ENCODE measurements at places on chromosomes 16 and 17. TPM values are rescaled to one million over a fixed set of nuclear protein-coding genes. Genes with fewer than 3 reads are reported as not detected.

The WFDC1 gene
- total RNA-seq, result not detected

DNA sequence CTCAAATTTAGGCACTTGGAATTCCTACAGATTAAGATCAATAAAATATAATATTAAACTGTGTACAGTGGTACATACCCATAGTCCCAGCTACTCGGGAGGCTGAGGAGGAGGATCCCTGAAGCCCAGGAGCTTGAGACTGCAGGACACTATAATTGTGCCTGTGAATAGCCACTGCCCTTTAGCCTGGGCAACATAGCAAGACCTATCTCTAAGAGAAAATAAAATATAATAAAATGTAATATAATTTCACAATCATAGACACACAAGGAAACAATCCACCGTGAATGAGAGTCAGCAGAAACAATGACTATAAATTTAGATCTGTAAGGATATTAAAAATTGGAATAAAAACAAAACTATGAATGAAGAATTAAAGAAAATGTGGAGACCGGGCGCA, 10.0 kb upstream of the TNK1 start:
- no peaks in the 10 kb centered on the region for H3K36me3 ChIP-seq
- no peak for DNase-seq
- H3K4me1 ChIP-seq, result peaks cover 2% of the 10 kb centered on the region
- H3K4me3 ChIP-seq, result no peak overlapping the region

- H3K27me3 ChIP-seq, result no peaks in the 10 kb centered on the region
- H3K4me3 ChIP-seq, result peak overlapping the region; percentile 48
- peaks cover 59% of the 10 kb centered on the region for H3K4me1 ChIP-seq
- peaks cover 45% of the 10 kb centered on the region for H3K36me3 ChIP-seq
- DNase-seq, result no peak
- H3K27ac ChIP-seq, result peak overlapping the region; percentile 62
Measured at GRCh38 chr16:57016301-57016700, 26.9 kb downstream of the NLRC5 start.

The CHST5 gene
- total RNA-seq, result not detected

- H3K4me1 ChIP-seq, result peaks cover 6% of the 10 kb centered on the region
- H3K36me3 ChIP-seq, result no peaks in the 10 kb centered on the region
- DNase-seq, result no peak
- H3K27me3 ChIP-seq, result peaks cover 20% of the 10 kb centered on the region
Measured at GRCh38 chr16:87066133-87067002, 250.8 kb downstream of the C16orf95 start.

- peaks cover 52% of the 10 kb centered on the region for H3K27me3 ChIP-seq
- DNase-seq, result no peak
- no peaks in the 10 kb centered on the region for H3K4me1 ChIP-seq
- no peak overlapping the region for H3K27ac ChIP-seq
- no peak overlapping the region for H3K4me3 ChIP-seq
- H3K36me3 ChIP-seq, result no peaks in the 10 kb centered on the region
Measured at GRCh38 chr16:57884655-57885133, 82.4 kb upstream of the KIFC3 start.

- no peaks in the 10 kb centered on the region for H3K36me3 ChIP-seq
- peaks cover 43% of the 10 kb centered on the region for H3K27me3 ChIP-seq
- peak overlapping the region; percentile 39 for H3K27ac ChIP-seq
- peaks cover 9% of the 10 kb centered on the region for H3K4me1 ChIP-seq
- H3K4me3 ChIP-seq, result peak overlapping the region; percentile 70
Measured at GRCh38 chr17:77280304-77281121, 139.7 kb downstream of the SEC14L1 start.

DNA sequence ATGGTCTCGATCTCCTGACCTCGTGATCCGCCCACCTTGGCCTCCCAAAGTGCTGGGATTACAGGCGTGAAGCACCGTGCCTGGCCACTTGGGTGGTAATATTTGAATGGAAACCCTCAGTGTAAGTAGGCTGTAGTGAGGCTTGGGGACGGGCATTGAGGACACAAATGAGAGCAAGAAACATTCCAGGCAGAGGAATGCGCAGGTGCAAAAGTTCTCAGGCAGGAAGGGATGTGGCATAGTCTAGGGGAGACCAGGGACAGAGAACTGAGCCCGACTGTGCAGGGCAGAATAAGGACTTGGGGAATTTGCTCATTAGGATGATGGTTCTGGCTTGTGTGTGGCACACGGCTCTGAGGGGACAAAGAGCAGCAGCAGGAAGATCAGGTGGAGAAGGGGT, 54.8 kb downstream of the GRB2 start:
- H3K4me3 ChIP-seq, result no peak overlapping the region
- no peak for DNase-seq
- H3K36me3 ChIP-seq, result peaks cover 14% of the 10 kb centered on the region
- H3K4me1 ChIP-seq, result peaks cover 52% of the 10 kb centered on the region
- H3K27ac ChIP-seq, result peak overlapping the region; percentile 0
- H3K27me3 ChIP-seq, result no peaks in the 10 kb centered on the region

GRCh38 chr17:80347948-80348351, 67.0 kb upstream of the ENDOV start:
- H3K27ac ChIP-seq, result no peak overlapping the region
- H3K4me3 ChIP-seq, result no peak overlapping the region
- no peaks in the 10 kb centered on the region for H3K27me3 ChIP-seq
- DNase-seq, result no peak
- H3K4me1 ChIP-seq, result peaks cover 14% of the 10 kb centered on the region

DNA sequence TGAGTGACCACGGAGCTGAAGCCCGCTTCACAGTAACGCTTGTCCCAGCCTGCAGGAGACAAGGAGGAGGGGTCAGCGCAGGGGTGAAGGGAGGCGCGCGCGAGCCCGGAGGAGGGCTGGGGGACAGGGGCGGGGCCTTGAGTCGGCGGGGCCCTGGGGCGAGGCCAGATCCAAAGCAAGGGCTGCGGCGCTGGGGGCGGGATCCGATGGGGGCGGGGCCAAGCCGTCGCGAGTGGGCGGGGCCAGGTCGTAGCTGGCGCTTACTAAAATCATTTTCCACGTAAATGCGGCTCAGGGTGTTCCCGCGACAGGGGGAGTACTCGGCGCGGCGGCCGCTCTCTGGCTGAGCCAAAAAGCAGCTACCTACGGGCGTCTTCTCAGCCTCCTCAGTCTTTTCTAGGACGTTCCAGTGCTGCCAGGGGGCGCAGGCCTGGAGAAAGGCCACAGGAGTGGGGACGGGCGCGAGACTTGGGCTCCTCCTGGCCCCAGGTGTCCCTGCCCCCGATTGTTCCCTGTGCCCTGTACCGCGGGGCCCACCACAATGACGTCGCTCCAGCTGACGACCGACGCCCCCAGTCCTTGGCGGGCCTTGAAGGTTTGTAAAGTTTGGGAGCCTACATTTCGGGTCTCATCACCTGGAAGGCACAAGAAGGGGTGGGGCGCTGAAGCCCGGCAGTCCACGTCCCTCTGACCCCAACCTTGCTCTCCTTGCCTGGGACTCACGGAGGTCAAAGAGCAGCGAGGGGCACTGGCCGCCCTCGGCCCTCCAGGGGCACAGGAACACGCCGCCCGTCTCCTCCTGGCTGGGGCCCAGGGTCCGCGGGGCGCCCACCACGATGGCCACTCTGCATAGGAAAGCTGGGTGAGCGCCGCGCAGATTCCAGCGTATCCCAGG, 3.9 kb downstream of the ITGA2B start:
- H3K4me3 ChIP-seq, result peak overlapping the region; percentile 74
- H3K27ac ChIP-seq, result no peak overlapping the region
- H3K4me1 ChIP-seq, result peaks cover 15% of the 10 kb centered on the region
- DNase-seq, result peak; percentile 88

The IGF2BP1 gene
- not detected for total RNA-seq

The TPSG1 gene
- total RNA-seq, result not detected

DNA sequence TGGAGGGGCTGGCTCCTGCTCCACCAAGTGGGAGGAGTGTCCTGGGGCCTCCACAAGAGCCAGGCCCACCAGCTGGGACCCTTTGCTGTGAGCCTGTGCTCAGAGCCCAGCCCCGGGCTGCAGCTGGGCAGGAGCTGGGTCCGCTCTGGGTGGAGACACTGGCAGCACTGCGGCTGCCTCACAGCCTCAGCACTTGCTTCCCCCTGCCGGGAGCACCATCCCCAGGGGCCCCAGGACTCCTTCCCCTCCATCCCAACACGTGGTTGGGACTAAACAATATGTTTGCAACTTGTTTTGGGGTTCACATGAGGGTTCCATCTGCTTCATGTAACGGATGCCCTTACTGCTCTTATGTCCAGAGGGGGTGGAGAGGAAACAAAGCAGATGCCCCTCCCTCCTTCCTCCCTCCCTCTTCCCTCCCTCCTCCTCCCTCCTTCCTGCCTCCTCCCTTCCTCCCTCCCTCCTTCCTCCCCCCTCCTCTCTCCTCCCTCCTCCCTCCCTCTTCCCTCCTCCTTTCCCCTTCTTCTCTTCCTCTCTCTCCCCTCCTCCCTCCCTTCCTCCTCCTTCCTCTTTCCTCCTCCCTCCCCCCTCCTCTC, 16.3 kb upstream of the CBFA2T3 start:
- H3K27ac ChIP-seq, result no peak overlapping the region
- H3K4me3 ChIP-seq, result no peak overlapping the region
- peaks cover 2% of the 10 kb centered on the region for H3K27me3 ChIP-seq
- peaks cover 2% of the 10 kb centered on the region for H3K36me3 ChIP-seq
- no peaks in the 10 kb centered on the region for H3K4me1 ChIP-seq
- DNase-seq, result no peak

DNA sequence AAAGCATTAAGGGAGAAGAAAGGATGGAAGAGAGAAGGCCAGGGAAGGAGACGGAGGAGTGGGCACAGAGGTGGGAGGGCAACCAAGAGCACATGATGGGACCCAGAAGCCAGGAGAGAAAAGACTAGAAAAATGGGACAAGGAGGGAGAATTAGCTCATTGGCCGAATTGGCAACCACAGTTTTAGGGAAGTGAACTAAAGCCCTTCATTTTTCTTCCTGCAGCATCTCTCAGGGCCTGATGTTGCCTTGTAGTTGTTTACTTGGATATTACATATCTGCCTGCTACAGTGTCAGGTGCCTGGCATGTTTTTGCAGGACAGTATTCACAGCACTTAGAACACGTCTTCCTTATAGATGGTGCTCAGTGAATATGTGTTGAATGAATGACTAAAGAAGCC, 19.0 kb downstream of the EMP2 start:
- no peak for DNase-seq
- H3K4me3 ChIP-seq, result no peak overlapping the region
- H3K27ac ChIP-seq, result no peak overlapping the region
- peaks cover 4% of the 10 kb centered on the region for H3K4me1 ChIP-seq
- no peaks in the 10 kb centered on the region for H3K36me3 ChIP-seq

DNA sequence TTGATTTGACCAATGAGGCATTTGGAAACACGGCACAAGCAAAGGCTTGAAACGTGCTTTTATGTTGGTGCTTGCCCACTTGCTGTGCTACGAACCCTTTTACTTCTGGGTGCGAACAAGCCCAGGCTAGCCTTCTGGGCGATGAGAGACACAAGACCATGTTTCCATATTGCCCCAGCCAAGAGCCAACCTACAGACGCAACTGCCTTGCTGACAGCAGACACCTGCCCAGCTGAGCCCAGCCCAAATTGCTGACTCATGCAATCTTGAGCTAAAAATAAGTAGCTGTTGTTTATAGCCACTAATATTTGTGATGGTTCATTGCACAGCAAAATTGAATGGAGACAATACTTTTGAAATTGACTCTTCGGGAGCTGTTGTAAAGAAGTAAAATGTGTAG, 464.5 kb downstream of the WWOX start:
- no peak overlapping the region for H3K27ac ChIP-seq
- H3K4me3 ChIP-seq, result no peak overlapping the region
- H3K27me3 ChIP-seq, result no peaks in the 10 kb centered on the region
- H3K36me3 ChIP-seq, result no peaks in the 10 kb centered on the region
- H3K4me1 ChIP-seq, result peaks cover 8% of the 10 kb centered on the region

GRCh38 chr17:9200699-9201359, 179.5 kb downstream of the NTN1 start:
- H3K4me1 ChIP-seq, result peaks cover 10% of the 10 kb centered on the region
- H3K36me3 ChIP-seq, result no peaks in the 10 kb centered on the region
- no peak overlapping the region for H3K4me3 ChIP-seq

The SEPTIN12 gene
- not detected for total RNA-seq

DNA sequence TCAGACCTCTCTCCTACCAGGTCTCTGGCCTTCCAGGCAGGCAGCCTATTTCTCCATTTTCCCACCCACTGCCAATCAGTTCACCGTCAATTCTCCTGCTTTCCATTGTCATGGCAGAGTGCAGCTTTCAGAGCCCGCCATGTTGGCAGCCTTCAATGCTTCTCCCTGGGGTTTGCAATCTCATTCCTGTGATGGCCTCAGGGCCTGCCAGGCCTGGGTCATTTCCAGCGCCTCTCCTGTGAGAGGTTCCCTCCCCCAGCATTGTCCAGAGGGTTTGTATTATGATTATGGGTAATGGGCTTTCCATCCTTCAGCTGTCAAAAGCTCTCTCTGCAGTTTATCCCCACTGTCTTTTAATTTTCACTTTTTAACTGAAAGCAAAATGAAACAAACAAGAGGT, 716.6 kb upstream of the CDH8 start:
- H3K36me3 ChIP-seq, result no peaks in the 10 kb centered on the region
- no peaks in the 10 kb centered on the region for H3K27me3 ChIP-seq
- H3K27ac ChIP-seq, result no peak overlapping the region
- no peaks in the 10 kb centered on the region for H3K4me1 ChIP-seq
- no peak for DNase-seq

The PERCC1 gene
- 0.57 TPM for total RNA-seq

DNA sequence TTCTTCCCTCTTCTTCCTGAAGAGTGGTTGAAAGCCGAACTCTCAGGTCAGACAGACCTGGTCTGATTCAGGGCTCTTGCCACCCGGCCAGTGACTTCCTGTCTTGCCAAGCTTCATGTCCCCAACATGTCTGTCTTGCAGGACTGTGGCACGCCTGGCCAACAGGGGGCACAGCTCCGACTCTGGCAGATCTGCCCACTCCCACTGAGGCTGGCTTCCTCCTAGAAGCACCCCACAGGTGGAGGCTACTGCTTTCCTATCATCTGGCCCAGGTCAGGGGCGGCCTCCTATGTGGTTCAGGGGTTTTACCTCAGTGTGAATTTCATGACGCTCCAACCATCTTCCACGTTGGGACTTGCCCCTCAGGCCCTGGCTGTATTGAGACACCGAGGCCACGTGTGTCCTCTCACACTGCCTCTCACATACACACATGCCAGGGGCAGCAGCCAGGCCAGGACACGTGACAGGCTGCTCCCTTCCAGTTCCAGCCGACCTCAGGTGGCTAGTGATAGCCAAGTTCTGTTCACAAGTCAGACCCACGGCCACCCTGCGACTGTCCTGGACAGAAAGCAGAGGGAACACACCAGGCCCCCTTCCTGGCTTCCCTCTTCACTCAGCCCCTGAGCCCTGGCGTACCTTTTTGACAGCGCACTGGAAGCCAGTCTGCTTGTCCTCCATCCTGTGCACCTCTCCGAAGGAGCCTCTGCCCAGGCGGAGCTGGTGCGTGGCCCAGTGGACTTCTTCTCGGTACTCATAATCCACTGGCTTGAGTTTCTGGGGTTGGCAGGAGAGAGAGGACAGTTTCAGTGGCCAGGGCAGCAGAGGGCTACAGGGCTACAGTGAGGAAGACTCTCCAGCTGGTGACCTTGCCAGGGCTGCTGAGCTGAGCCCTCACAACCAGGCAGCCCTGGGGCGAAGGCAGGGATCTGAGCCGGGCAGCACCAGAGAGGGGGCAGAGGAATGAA, 22.6 kb upstream of the SPATA32 start:
- no peak for DNase-seq
- peaks cover 26% of the 10 kb centered on the region for H3K4me1 ChIP-seq
- peaks cover 19% of the 10 kb centered on the region for H3K36me3 ChIP-seq
